ENCODE measurements at places on chromosomes 16 and 17. TPM values are rescaled to one million over a fixed set of nuclear protein-coding genes. Genes with fewer than 3 reads are reported as not detected.
A peak's percentile ranks its signal among the peaks of the same experiment; 100 is the strongest.

ATP1B2 gene
- total RNA-seq: 0.78 TPM

DNA sequence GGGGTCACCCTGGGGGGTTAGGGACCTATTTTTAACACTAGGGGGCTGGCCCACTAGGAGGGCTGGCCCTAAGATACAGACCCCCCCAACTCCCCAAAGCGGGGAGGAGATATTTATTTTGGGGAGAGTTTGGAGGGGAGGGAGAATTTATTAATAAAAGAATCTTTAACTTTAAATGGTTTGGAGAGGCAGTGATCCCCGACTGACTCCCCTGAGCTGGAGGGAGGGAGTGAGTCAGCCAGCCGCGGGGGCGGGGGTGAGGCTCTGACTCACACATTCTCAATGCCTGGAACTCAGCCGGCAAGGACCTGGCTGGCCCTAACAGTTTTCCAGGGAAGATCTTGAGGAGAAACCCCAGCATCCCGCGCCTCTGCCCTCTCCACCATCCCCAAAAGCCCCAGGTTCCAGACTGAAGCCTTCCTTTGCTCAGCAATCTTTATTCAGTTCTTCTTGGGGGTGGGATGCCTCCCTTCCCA lies 1.5 kb downstream of the HCFC1R1 start:
- peak; percentile 97 for DNase-seq
- no peak overlapping the region for H3K4me3 ChIP-seq
- H3K36me3 ChIP-seq: peaks cover 11% of the 10 kb centered on the region

SMPD3 gene
- 1.3 TPM for total RNA-seq

COX10 gene
- 43.5 TPM for total RNA-seq

DNA sequence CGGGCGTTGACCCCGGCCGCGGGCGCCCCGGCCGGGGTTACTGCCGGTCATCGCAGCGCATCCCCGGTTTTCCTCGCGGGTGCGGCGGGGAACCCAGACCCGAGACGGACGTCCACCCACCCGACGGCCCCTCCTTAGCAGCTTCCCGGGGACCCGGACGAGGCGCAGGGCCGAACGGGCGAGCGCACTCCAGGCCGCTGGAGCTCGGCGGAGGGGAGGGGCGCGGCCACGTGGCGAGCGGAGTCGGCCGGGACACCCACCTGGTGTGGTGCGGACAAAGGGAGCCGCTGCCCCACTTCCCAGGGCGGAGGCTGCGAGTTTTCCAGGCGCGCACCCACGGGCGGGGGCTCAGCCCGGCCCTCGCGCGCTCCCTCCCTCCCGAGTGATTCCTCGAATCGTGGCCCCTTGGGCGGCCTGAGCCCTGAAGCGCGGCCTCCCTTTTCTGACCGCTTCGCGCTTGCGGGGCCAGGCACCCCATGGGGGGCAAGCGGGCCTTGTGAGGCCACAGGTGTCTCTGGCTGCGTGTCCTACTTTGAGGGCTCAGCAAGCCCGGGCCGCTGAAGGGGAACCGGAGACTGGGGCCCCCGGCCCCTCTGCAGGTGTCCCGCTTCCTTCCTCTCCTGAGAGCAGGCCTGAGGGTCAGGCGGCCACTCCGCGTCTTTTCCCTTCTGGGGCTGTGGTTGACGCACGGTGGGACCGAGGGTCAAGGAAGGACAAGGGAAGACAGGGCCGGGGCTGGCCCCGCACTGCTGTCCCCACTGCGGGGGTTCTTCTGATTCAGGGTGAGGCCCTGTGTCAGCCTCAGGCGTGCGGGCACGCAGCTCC lies 1.1 kb upstream of the FASN start:
- DNase-seq: no peak
- peak overlapping the region; percentile 89 for H3K27ac ChIP-seq
- H3K27me3 ChIP-seq: no peaks in the 10 kb centered on the region
- H3K36me3 ChIP-seq: peaks cover 13% of the 10 kb centered on the region

RND2 gene
- total RNA-seq: 10.7 TPM

ITGB4 gene
- 19.7 TPM for total RNA-seq

GRCh38 chr17:44043272-44043696 lies 23.2 kb downstream of the LSM12 start:
- H3K4me1 ChIP-seq: peaks cover 15% of the 10 kb centered on the region
- peaks cover 4% of the 10 kb centered on the region for H3K36me3 ChIP-seq
- no peaks in the 10 kb centered on the region for H3K27me3 ChIP-seq
- H3K27ac ChIP-seq: no peak overlapping the region

PRSS53 gene
- 1.2 TPM for total RNA-seq

- H3K36me3 ChIP-seq: no peaks in the 10 kb centered on the region
- H3K4me3 ChIP-seq: no peak overlapping the region
- no peaks in the 10 kb centered on the region for H3K4me1 ChIP-seq
These were observed 41.7 kb downstream of the EFCAB5 start for GRCh38 chr17:29982991-29983653.

- DNase-seq: no peak
- no peaks in the 10 kb centered on the region for H3K27me3 ChIP-seq
- H3K27ac ChIP-seq: no peak overlapping the region
These were observed 25.4 kb downstream of the ZFP90 start for GRCh38 chr16:68564382-68564985.

GRCh38 chr16:66711581-66711980 lies 15.0 kb upstream of the CMTM4 start:
- H3K36me3 ChIP-seq: no peaks in the 10 kb centered on the region
- no peak overlapping the region for H3K27ac ChIP-seq
- no peak for DNase-seq
- H3K4me1 ChIP-seq: peaks cover 18% of the 10 kb centered on the region
- H3K27me3 ChIP-seq: no peaks in the 10 kb centered on the region
- no peak overlapping the region for H3K4me3 ChIP-seq

GRCh38 chr16:31476303-31477219 lies 4.6 kb downstream of the TGFB1I1 start:
- H3K4me1 ChIP-seq: peaks cover 29% of the 10 kb centered on the region
- H3K36me3 ChIP-seq: peaks cover 2% of the 10 kb centered on the region
- H3K27me3 ChIP-seq: no peaks in the 10 kb centered on the region
- no peak overlapping the region for H3K4me3 ChIP-seq

CCL4 gene
- total RNA-seq: 2.7 TPM

ATP6V0D1 gene
- total RNA-seq: 238 TPM

TMEM88 gene
- 39.5 TPM for total RNA-seq

DNA sequence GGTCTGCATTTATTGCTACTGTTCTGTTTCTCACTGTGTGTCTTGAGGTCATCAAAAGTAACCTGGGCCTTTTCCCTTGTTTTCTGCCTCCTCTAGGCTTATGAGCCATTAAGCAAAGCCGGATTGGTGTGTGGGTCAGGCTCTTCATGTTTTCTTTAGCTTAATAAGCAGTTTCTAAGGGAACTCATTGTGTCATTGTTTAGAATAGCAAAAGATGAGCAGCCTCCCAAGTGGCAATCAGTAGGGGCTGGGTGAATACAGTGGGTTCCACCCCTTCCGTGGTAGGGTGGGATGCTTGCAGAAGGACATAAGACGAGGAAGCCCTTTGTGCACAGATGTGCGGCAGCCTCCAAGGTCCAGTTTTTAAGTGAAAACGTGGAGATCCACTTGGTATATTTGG lies 34.5 kb downstream of the ABCC1 start:
- no peak overlapping the region for H3K4me3 ChIP-seq
- peaks cover 62% of the 10 kb centered on the region for H3K4me1 ChIP-seq
- no peak for DNase-seq
- H3K36me3 ChIP-seq: no peaks in the 10 kb centered on the region

GRCh38 chr16:54932737-54933254 lies 2.1 kb downstream of the IRX5 start:
- H3K27ac ChIP-seq: no peak overlapping the region
- peaks cover 30% of the 10 kb centered on the region for H3K4me1 ChIP-seq
- peaks cover 52% of the 10 kb centered on the region for H3K27me3 ChIP-seq
- no peak overlapping the region for H3K4me3 ChIP-seq
- H3K36me3 ChIP-seq: no peaks in the 10 kb centered on the region

MYLK3 gene
- total RNA-seq: 0.11 TPM

GRCh38 chr17:82831818-82832200 lies 8.0 kb downstream of the ZNF750 start:
- no peaks in the 10 kb centered on the region for H3K27me3 ChIP-seq
- no peak overlapping the region for H3K4me3 ChIP-seq
- H3K27ac ChIP-seq: no peak overlapping the region

DNA sequence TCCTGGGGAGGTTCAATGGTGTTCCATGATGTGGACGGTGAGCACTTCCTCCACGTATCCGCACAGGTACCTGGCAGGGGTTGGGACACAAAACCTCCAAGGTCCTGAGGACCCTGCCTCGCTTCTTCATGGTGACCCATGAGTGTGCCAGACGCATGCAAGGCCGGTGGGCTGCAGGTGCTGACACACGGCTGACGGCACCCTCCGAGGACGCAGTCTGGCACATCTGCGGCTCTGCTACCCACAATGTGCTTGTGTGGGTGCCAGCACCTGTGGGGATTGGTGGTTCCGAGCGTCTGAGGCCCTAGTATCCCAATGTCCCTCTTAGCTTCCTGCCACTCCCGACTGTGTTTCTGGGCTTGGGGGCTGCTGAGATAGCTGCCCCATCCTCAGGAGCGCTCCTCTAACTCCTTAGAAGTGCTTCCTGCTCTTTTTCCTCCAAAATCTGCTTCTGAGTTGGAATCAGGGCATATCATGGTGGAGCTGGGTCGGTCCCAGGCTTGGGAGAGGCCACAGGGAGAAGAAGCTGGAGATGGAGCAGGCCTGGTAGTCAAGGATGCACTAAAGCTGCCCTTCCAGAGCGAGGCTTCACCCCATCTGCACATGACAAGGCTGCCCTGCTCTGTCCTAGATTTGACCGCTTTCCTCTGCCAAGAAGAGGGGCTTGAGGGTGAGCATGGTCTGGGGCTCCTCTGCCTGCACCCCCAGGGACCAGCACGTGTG lies 1.6 kb downstream of the CYGB start:
- no peaks in the 10 kb centered on the region for H3K36me3 ChIP-seq
- no peak for DNase-seq
- H3K27ac ChIP-seq: peak overlapping the region; percentile 66

GRCh38 chr17:3828151-3828851 lies 17.7 kb downstream of the NCBP3 start:
- H3K27ac ChIP-seq: peak overlapping the region; percentile 55
- H3K4me1 ChIP-seq: peaks cover 13% of the 10 kb centered on the region
- peaks cover 29% of the 10 kb centered on the region for H3K36me3 ChIP-seq
- H3K27me3 ChIP-seq: no peaks in the 10 kb centered on the region
- peak; percentile 60 for DNase-seq
- no peak overlapping the region for H3K4me3 ChIP-seq

DNA sequence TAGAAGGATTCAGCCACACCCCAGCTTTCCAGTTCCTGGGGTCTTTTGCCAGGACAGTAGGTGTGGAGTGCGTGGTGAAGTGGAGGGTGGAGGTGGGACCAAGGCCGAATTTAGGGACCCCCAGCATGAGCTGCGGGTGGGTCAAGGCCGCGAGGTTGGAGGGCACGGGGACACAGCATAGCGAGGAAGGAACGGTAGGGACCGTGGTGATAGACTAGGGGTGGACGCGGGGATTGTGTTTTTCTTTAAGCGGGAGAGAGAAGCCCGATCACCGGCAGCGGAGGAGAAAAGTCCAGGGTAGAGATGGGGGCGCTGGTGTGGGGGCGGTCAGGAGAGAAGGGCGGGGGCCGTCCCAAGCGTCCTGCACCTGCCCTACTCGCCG lies 261 bp upstream of the B4GALNT2 start:
- H3K27me3 ChIP-seq: no peaks in the 10 kb centered on the region
- no peak overlapping the region for H3K4me3 ChIP-seq
- H3K36me3 ChIP-seq: no peaks in the 10 kb centered on the region
- H3K27ac ChIP-seq: no peak overlapping the region
- H3K4me1 ChIP-seq: peaks cover 12% of the 10 kb centered on the region

MAP2K3 gene
- total RNA-seq: 19.7 TPM

- no peak overlapping the region for H3K27ac ChIP-seq
- no peaks in the 10 kb centered on the region for H3K4me1 ChIP-seq
- H3K36me3 ChIP-seq: no peaks in the 10 kb centered on the region
- DNase-seq: no peak
- no peaks in the 10 kb centered on the region for H3K27me3 ChIP-seq
These were observed 8.5 kb upstream of the ZFP3 start for GRCh38 chr17:5069724-5070123.

DNA sequence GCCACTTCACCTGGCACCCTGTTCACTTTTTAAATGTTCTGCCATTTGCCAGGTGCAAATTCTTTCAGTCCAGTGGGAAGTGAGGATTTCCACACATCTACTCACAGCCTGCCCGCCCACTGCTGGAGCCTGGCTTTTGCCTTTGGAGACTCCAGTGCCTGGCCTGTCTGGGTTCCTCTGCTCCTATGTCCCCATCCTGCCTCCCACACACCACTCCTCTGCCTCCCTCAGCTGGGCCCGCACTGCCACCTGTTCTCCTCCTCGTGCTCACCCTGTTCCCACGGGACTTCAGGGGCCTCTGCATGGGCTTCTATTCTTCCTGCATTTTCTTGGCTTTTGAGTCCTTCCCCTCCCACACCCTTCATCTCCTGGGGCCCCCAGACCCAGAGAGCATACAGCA lies 7.9 kb upstream of the NDRG4 start:
- no peak overlapping the region for H3K27ac ChIP-seq
- no peak overlapping the region for H3K4me3 ChIP-seq
- DNase-seq: no peak
- no peaks in the 10 kb centered on the region for H3K27me3 ChIP-seq
- no peaks in the 10 kb centered on the region for H3K36me3 ChIP-seq

- peaks cover 50% of the 10 kb centered on the region for H3K36me3 ChIP-seq
- peaks cover 16% of the 10 kb centered on the region for H3K4me1 ChIP-seq
- DNase-seq: peak; percentile 99
- H3K27me3 ChIP-seq: no peaks in the 10 kb centered on the region
- peak overlapping the region; percentile 85 for H3K27ac ChIP-seq
These were observed 7.2 kb upstream of the CD68 start for GRCh38 chr17:7572338-7572587.

DNA sequence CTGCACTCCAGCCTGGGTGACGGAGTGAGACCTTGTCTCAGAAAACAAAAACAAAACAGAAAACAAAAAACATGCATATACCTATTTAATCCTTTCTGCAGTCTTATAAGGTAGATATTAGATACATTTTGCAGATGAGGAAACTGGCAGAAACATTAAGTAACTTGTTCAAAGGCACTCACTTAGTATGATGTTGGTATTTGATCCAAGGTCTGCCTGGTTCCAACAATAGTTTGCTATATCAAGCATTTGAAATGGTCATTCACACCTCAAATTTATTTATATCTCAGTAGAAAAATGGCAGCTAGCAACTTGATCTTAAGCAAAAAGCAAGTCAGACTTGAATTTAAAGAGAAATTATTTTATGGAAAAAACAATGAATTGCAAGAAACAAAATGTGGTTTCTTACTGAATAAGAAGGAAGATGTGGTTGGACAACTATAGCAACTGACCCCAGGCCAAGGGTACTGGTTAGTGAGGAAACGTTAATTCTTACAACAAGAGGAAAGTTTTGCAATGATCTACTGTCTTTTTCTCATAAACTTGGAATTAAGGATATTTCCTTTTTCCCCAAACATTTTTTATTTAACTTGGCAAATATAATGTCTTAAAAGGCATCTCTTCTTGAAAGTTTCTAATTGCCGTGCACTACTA lies 19.7 kb downstream of the DHRS7B start:
- H3K4me1 ChIP-seq: no peaks in the 10 kb centered on the region
- no peak overlapping the region for H3K4me3 ChIP-seq
- H3K36me3 ChIP-seq: no peaks in the 10 kb centered on the region
- no peak overlapping the region for H3K27ac ChIP-seq

TBC1D3C gene
- not detected for total RNA-seq

Data from thyroid gland (tissue), 4 donors.